ENCODE measurements at places on chromosomes 6 and 20.

GRCh38 chr6:144359783-144360182, 74.6 kb downstream of the UTRN start:
- no peak for DNase-seq

DNA sequence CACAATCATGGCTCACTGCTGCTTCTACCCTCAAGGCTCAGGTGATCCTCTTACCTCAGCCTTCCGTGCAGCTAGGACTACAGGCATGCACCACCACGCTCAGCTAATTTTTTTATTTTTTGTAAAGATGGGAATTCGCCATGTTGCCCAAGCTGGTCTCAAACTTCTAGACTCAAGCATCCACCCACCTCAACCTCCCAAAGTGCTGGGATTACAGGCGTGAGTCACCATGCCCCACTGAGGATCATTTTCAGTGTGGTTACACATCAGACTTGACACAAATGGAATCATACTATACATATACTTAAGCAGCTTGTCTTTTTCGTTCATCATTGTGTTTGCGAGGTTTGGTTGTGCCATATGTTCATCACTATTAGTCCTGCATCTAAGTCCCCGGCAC, 26.6 kb downstream of the ZC3H12D start:
- no peak for DNase-seq

DNA sequence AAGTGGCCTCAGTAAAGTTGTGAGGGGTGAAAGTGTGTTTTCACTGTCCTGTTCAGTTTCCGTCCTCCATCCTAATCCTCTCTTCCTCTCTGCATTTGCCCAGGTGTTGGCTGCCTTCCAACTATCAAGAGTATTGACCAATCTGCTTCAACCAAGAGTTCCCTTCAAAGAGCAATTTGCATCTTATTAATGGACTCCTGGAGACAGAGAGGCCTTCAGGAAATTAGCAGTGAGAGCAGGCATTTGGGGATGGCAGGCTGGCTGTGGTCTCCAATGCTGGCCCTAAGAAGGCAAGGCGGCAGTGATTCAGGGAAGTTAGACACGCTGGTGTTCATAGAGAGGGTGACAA, 77.2 kb downstream of the GPR6 start:
- DNase-seq, result no peak

GRCh38 chr6:90403489-90404381, 107.1 kb upstream of the BACH2 start:
- no peak for DNase-seq

- no peak for DNase-seq
Observed at GRCh38 chr6:79571030-79571367, 33.8 kb upstream of the LCA5 start.

- no peak for DNase-seq
Observed at GRCh38 chr20:47854687-47855212, 69.5 kb upstream of the SULF2 start.

- DNase-seq, result no peak
Observed at GRCh38 chr6:4412077-4412476, 276.7 kb upstream of the ECI2 start.

DNA sequence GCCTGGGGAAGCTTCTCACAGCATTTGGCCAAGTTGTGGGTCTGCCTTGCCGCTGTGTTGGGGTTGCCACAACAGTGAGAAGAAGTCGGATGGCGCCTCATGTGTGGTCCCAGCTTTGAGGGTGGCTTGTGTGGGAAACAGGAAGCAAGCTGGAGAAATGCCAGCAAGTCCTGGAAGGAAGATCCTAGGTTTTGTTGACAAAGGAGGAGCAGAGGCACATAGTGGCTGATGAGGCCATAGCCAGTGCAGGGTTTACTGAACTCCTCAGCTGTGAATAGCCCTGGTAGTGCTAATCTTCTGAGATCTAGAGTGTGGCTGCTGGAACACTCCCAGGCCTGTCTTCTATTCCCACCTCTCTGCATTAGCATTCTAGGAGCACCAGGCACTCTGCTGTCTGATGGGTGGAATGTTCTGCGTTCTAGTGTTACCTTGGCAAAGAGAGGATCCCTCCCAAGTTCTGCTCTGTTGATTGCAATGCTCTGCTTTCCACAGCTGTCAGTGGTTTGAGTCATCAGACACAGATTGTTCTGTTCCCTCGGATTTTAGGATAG, 25.2 kb downstream of the SNPH start:
- DNase-seq, result no peak

Data from activated CD4-positive, alpha-beta T cell treated with anti-CD3 and anti-CD28 coated beads for 4 hours (primary cell).